ENCODE measurements at places on chromosomes 5 and 9.

DNA sequence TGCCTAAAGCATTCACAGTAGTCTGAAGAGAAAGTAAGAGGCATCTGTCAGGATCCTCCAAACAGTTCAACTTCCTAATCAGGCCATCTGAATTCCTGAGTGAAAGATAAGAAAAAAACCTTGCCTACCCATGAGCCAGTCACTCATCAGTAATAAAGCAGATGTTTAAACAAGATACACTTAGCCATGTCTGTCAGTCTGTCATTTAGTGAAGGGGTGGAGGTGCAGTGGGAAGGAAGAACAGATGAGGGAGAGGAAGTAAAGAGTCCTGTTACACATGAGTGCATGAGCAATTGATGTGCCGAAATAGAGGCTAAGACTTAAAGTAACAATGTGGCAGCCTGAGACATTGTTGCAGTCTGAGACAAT, 29.9 kb upstream of the DMRTA1 start:
- no peak for DNase-seq

- DNase-seq, result no peak
These were observed 228.6 kb downstream of the NR3C1 start for GRCh38 chr5:143174714-143175398.

GRCh38 chr9:96232539-96233241, 69.3 kb downstream of the HSD17B3 start:
- DNase-seq, result no peak

GRCh38 chr5:6373081-6373846, 5.1 kb downstream of the MED10 start:
- no peak for DNase-seq

DNA sequence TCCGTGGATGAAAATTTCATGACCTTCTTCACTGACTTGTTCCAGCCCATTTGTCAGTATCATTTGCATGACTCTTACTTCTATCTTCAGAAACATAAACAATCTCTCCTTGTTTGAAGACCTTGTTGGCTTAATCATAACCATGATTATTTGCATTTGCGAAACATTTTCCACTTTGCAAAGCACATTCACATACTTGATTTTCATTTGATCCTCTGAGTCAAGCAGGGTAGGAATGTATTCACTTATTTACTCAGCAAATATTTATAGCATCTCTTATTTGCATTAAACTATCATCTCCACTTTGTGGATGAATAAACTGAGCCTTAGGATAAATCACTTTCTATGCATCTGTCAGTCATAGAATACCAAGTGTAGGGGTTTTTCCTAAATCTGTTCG, 343.0 kb upstream of the SGCD start:
- DNase-seq, result no peak

DNA sequence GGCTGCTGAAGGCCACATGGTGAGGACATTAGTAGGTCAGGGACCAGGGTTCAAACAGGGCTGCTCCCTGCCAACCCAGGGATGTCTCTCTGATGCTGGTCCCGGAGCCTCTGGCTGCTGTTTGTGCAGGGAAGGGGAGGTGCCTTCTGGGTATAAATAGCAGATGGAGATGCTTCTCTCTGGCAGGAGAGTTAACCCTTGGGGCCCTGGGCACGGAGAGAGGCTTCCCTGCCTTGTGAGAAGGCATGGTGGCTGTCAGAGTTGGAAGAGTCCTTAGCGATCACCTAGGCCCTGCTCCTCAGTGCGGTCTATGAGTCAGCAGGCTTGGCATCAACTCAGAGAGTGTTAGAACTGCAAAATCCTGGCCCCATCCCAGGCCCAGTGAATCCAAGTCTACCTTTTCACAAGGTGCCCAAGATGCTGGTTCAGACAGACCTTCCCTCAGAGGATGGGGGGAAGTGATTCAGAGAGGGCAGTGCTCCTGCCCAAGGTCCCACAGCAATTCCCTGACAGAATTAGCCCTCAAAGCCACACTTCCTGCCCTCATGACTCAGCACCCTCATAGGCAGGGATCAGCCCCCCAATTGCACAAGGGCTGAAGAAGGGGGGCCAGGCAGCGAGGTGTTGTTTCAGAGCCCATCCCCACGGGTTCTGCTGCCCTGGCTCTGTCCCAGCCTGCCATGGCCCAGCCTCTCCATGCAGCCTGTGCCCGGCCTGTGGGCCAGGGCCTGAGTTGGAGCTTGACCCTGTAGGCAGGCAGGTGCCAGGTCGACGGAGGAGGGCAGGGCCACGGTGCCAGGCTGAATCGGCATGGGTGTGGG, 25.6 kb downstream of the CAMK2A start:
- no peak for DNase-seq

GRCh38 chr5:128436749-128437188, 101.3 kb downstream of the FBN2 start:
- DNase-seq, result no peak

DNA sequence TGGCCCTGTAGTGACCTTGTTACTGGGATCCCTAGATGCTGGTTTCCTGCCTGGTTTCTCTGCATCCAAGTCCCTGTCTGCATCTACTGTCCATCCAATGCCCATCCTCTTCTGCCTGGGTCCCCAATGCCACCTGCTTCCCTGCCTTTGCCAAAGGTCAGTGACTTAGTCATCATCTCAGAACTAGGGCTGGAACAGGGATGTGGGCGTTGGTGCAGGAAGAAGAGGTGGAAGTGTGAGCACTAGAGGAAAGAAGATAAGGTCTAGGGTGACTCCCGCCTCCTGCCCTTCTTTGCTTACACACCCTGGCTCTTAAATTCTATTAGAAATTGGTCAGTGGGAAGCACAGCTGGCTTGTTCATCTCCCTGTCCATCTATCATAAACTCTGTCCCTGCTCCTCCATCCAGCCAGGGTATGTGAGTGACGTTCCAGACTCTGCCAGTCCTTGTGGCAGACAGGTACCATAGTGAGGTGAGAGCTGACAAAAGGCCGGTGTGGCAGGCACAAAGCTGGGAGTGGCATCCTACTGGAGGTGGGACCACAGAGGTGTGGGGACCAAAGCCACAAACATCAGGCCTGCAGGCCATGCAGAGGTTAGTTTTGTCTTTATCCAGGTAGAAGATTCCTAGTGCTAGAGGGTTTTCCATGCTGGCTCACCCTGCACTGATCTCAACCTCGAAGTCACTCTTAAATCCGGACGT, 9.2 kb downstream of the PTPN3 start:
- DNase-seq, result no peak

DNA sequence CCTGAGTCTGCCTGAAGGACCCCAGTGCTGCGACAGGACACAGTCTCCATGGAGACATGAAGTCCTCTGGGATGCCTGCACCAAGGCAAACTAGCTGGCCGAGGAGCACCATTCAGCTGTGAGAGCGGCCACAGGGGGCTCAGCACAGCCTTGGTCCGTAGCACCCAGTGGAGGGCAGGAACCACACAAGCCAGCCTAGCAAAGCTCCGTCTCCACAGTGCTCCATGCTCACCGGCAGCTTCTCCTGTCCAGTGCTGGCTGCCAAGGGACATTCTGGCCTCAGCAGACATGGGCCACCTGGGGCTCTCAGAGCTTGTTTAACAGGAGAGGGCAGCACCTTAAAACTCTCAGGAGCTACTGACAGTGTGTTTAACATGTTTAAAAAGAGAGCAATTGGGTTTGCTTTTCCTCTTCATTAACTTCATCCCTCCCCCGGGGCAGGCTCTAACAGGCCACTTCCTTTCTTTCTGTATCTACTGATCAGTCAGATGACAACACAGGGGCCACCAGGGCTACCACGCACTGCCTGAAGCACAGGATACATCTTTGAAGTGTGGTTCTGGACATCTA, 57.0 kb downstream of the SECISBP2 start:
- no peak for DNase-seq

- no peak for DNase-seq
These were observed 97.3 kb upstream of the HMHB1 start for GRCh38 chr5:143714629-143715028.

DNA sequence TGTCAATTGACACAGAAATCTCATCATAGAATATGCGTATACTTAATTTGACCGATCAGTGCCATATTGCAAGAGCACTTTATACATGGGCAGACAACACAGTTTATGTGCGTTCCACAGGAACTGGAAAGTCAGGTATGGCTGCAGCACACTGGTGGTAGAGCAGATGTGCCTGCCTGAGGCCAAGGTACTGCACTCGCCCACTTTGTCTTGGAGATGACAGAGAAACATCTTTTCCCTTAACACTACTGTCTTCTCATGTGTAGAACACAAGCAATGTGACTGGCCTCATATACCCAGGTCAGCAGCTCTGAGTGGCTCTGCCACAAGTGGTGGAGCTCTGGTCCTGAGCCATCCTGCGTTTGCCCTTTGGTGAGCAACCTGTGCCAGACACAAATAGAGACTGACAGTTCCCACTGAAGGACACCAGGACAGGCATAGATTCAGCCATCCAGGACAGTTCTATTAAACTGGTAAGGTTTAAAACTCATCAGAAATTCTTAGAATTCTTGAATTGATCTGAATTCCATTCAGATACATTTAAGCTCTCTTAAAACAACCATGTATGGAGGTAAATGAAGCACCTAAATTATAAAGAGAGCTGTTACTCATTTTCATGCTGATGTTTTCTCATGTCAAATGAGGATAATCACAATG, 21.0 kb upstream of the PPP2CA start:
- no peak for DNase-seq

DNA sequence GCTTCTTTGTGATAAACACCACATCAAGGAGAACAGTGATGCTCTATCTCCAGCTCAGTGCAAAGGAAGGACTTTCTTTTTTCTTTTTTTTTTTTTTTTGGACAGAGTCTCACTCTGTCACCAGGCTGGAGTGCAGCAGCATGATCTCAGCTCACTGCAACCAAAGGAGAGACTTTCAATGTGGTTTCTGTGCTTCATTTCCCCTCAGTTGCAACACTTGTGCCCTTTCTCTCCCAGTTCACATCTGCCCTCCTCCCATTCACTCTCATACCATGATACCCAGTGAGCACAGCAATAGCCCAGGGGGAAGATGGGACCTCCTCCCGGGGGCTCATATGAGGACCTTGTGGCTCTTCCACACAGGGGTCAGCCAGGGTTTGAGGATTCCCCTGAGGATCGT, 110.0 kb downstream of the MTRR start:
- no peak for DNase-seq

- DNase-seq, result no peak
These were observed 116.5 kb upstream of the OTULINL start for GRCh38 chr5:14465116-14465515.

DNA sequence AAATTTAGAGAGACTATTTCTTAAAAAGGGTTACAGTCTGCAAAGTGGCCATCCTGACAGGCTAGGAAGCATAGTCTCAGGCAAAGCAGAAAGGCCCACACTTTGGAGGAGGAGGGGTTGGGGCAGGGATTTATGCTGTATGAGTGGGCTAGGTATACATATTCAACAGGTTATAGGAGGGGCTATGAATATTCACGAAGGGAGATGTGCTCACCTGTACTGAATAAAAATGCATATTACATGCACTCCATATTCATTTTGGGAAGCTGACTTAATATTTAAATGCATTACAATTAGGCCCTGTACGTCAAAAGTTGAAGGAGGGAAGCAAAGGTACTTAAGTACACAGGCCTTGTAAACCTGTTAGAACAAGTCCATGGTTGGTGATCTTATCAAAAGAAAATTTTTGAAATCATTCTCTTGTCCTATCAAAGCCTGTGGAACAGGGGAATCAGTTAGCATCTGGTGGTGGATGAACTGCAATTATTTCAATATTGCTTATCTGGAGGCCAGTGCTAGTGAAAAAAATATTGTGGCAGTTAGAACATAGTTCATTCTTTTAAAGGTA, 1.6 kb downstream of the CENPP start:
- DNase-seq, result no peak

GRCh38 chr5:8861764-8862163, 684.1 kb downstream of the SEMA5A start:
- no peak for DNase-seq

GRCh38 chr5:5198135-5198534, 58.0 kb downstream of the ADAMTS16 start:
- DNase-seq, result no peak

GRCh38 chr9:96483733-96484390, 33.9 kb downstream of the HABP4 start:
- no peak for DNase-seq

DNA sequence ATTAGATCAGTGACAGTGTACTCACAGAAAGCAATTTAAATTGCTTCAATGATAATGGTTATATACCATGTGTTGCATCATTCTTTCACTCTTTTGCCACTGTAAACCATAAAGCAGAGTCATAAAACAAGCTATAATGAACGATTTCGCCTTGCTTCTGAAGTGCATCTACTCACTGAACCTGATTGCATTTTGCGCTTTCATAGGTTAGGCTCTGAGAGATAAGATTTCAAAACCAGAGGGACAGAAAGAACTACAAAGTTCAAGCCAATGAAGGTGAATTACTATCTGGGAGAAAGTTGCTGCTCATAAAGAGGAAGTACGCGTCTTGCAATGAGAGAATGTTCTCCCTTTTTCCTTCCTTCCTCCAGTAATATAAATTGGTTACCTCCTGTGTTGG, 412.7 kb downstream of the CETN3 start:
- DNase-seq, result no peak

DNA sequence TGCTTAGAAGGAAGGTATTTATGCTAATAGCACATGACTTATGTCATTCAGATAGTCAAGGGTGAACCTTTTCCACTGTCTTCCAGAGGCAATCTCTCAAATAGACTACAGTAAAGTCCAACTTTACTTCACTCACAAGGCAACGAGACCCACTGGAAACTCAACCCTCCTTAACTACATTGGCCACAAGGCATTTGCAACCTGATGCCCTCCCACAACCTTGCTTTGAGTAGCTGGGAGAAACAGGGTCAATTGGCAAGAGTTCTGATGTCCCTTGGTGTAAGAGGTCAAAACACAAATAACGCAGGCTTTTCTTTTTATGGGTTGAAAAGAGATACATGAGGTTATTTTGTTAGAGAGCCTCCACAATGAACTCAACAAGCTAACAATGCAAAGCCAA, 6.1 kb downstream of the GAS1 start:
- DNase-seq, result no peak

DNA sequence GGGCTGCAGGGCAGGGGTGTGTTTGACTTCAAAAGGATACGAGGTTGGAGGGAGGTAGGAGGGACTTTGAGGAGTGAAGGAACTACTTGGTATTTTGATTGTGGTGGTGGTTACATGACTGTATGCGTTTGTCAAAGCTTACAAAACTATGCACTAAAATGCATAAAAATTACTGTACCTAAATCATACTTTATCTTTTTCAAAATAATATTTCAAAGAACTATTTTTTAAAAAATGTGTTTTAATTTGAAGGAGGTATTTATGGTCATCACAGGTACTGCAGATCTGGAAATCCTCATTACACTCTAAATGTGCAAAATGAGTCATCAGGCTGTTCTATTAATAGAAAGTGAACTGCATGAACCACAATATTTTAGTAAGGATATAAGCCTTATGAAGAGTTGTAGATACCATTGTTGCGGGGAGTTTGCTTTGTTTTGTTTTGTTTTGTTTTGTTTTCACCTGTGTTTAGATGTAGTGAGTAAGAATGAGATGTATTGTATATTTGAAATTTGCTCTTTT, 116.9 kb downstream of the ARRDC3 start:
- no peak for DNase-seq

Measured in esophagus squamous epithelium (tissue), 5 donors.